Caki2 (cell line): ENCODE measurements at places on chromosomes 5 and 9. TPM values are rescaled to one million over a fixed set of nuclear protein-coding genes. Genes with fewer than 3 reads are reported as not detected.

- DNase-seq, result peak; percentile 37
Measured at GRCh38 chr9:76519075-76519835, 60.3 kb downstream of the GCNT1 start.

GRCh38 chr5:148403344-148403743 lies 19.6 kb downstream of the FBXO38 start:
- DNase-seq, result no peak

PRSS3 gene
- not detected in 2 replicates for total RNA-seq

- no peak for DNase-seq
Measured at GRCh38 chr9:134210908-134211810, 46.8 kb upstream of the RNU6ATAC start.

- peak; percentile 73 for DNase-seq
Measured at GRCh38 chr5:157464519-157465171, 4.6 kb downstream of the NIPAL4 start.

TLX3 gene
- total RNA-seq, result not detected in 2 replicates

- DNase-seq, result no peak
Measured at GRCh38 chr9:119091074-119091473, 278.2 kb downstream of the BRINP1 start.

DNA sequence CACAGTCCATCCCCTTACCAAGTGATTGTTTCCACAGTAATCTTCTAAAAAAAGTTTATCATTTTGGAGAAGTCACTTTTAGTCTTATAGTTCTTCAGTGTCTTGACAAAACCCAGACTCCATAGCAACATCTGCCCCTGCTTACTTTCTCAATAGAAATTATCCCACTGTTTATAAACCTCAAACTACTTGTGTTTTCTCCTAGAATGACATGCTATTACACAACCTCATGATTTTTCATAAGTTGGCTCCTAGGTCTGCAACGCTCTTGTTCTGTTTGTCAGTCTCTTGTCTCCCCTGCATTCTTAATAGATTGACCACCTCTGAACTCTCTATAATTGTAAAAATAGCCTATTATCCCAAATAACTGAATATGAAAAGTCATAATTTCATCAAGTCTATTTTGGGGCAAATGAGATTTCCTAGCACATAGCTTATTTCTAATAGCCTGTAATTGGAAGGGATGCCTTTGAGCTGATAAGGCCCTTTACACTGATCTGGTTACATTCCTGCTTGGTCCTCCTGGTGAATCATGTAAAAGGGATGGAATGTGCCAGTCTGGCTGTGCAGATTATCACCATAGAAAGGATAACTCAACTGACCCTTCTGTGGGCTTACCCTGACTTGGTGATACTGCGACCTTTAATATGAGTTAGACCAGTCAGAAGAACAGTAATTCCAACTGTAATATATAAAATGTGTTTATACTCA lies 69.6 kb downstream of the CHSY3 start:
- no peak for DNase-seq

KCNMB1 gene
- total RNA-seq, result 0.14 TPM in 1 of 2 replicates, not detected in the other

DNA sequence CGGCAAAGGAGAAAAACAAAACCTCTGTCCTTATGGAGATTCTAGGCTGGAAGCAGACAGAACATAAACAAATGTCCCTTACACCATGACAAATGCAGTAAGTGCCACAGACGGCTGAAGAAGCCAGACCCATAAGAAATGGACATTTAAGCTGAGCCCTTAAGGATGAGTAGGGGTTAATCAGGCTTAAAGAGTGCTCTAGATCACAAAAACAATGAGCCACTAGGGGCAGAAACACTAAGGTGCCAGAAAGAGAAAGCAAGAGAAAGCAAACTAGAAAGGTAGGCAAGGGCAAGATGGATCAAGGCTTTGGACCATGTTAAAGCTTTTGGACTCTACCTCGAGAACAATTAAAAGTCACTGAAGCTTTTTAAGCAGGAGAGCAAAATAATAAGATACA lies 326.9 kb upstream of the WWC1 start:
- DNase-seq, result no peak

DNA sequence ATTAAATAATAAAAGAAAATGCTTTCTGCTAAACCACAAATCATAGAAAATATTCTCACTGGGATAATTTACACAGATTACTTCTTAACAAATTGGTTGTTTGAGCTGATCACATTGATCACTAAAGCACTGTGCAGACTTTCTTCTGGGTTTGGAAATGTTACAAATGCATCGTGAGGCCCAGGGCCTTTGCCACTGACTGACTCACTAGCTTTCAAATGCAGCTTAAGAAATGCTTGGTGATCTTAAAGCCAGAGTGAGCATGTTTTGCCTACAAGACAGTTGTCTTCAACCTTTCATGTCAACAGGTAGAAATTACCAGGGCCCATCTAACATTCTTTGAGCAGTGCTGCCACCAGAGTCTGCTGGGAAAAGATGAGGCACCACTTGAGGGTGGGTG lies 252.3 kb upstream of the ADRA1B start:
- DNase-seq, result no peak

ZNF454 gene
- not detected in 2 replicates for total RNA-seq

- no peak for DNase-seq
Measured at GRCh38 chr5:143791848-143792731, 19.9 kb upstream of the HMHB1 start.

JAK2 gene
- total RNA-seq, result 0.93 and 1.1 TPM in 2 replicates

GRCh38 chr5:97635553-97635952 lies 452.5 kb upstream of the RIOK2 start:
- no peak for DNase-seq

GRCh38 chr9:129071526-129072126 lies 9.3 kb upstream of the DOLPP1 start:
- DNase-seq, result no peak

- DNase-seq, result no peak
Measured at GRCh38 chr5:76771705-76772405, 47.0 kb upstream of the F2RL1 start.

DNA sequence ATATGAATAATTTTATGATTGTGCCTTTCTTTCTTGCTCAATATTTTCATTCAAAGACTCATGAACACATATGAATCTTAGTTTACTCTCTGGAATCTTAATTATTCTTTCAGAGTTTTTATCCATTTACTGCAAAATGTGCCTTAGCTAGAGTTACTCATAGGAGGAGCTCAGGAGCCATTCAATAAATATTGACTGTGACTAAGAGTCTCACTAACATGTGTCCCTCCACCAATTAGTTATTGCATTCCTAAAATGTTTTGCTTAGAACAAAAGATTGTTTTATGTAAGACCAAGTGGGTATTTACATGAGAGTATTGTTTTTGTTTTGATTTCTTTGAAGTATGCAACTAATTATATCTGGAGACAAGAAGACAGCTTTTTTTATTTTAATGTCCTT lies 218.4 kb upstream of the MAST4 start:
- DNase-seq, result no peak

DNA sequence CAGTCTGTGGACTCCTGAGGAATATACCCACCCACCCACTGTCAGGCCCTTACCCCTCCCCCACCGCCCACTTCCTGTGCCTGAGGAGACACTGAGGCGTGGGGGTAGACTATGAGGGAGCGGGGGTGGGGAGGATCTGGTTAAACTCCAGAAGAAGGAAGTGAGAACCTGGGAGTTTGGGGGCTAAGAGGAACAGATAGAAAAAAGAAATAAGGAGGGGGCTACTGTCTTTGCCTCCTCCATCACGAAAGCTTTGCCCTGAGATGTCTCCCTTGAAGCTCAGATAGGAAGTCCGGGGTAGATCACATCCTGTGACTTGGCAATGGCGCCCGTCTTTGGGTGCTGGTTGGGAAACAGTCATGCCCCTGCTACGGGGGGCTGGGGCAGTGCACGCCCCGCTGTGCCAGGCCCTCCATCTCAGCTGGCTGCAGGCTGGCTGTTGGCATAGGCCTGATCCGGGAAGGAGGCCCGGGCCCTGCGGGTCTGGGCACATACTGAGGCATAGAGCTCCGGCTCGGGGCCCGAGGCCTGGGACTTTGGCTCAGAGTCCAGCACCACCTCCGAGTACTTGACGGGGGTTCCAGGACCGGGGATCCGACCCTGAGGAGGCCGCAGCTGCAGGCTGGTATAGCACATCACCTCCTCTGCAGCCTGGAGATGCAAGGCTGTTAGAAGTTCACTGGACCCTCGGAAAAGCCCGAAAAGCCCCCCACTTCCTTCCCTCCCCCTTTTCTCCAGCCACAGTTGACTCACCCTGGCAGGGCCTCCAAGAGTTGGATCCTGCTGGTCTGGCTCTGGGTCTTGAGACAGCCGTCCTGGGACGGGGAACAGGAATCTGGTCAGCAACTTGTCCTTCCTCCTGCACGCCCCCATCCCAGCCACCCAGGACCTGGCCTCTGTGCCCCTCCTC lies 1.0 kb downstream of the SIT1 start:
- DNase-seq, result no peak

DNA sequence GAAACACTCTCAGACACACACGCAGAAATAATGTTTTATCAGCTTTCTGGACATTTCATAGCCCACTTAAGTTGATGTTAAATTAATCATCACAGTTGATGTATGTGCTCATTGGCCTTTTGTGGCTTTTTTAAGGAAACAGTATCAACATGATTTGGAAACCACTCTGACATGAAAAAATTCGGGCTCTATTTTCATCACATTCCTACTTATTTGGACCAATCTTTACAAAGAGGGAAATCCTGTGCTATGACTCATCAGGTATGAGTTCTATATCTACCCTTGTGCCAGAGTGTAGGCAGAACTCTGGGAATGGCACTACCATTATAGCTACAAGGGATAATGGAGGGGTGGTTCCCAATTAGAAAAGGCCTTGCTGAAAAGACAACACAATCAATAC lies 388.4 kb upstream of the PTGER4 start:
- no peak for DNase-seq

FSTL4 gene
- not detected in 2 replicates for total RNA-seq

GRCh38 chr9:125361837-125362531 lies 100.4 kb downstream of the GAPVD1 start:
- DNase-seq, result no peak

ZBED3 gene
- total RNA-seq, result 0.14 TPM in 1 of 2 replicates, not detected in the other

SH3GL2 gene
- total RNA-seq, result not detected in 2 replicates

SCGB3A1 gene
- total RNA-seq, result not detected in 2 replicates

EXOSC3 gene
- 31.8 and 100 TPM in 2 replicates for total RNA-seq

GRCh38 chr9:97388721-97389238 lies 23.1 kb upstream of the TDRD7 start:
- no peak for DNase-seq

PHF19 gene
- 15.6 and 47.7 TPM in 2 replicates for total RNA-seq

GRCh38 chr9:70389621-70390266 lies 24.7 kb downstream of the KLF9 start:
- DNase-seq, result no peak

GRCh38 chr9:69806627-69807026 lies 14.0 kb upstream of the CFAP95 start:
- no peak for DNase-seq

GRCh38 chr5:139342423-139342723 lies 719 bp downstream of the PAIP2 start:
- DNase-seq, result no peak

GRCh38 chr5:1007681-1008450 lies 736 bp upstream of the NKD2 start:
- no peak for DNase-seq

OMD gene
- not detected in 2 replicates for total RNA-seq

CCNI2 gene
- not detected in 2 replicates for total RNA-seq

- DNase-seq, result no peak
Measured at GRCh38 chr5:140152022-140152999, 22.7 kb upstream of the CYSTM1 start.

JAKMIP2 gene
- total RNA-seq, result 0.20 TPM in 1 of 2 replicates, not detected in the other

DNA sequence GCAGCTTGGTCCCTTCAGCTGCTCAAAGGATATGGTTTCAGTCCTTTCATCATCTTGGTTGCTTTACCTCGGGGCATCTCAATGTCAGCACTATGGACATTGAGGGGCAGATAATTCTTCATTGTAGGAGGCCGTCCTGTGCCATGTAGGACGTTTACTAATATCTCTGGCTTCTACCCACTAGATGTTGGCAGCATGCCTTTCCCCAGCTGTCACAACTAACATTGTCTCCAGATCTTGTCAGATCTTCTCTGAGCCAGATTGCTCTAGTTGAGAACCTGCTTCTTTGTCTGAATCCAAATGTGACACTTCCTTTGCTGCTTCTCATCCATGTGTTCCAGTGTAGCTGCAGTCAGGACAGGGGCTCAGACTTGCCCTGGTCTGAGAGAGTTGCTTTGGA lies 10.3 kb downstream of the PTPA start:
- no peak for DNase-seq

NUTM2G gene
- total RNA-seq, result not detected in 2 replicates

LCN12 gene
- total RNA-seq, result not detected in 2 replicates

ADAMTS12 gene
- not detected in 2 replicates for total RNA-seq

- DNase-seq, result no peak
Measured at GRCh38 chr5:59164041-59164830, 581.4 kb downstream of the RAB3C start.

GRCh38 chr5:15203376-15203775 lies 296.6 kb upstream of the FBXL7 start:
- DNase-seq, result no peak

- DNase-seq, result no peak
Measured at GRCh38 chr9:36923025-36923625, 110.9 kb downstream of the PAX5 start.

GRCh38 chr9:127966416-127967150 lies 14.2 kb downstream of the EEIG1 start:
- DNase-seq, result no peak

- DNase-seq, result no peak
Measured at GRCh38 chr9:124696101-124696500, 75.0 kb downstream of the NR6A1 start.

- DNase-seq, result no peak
Measured at GRCh38 chr5:74623748-74624408, 16.6 kb downstream of the ENC1 start.

- no peak for DNase-seq
Measured at GRCh38 chr5:50501491-50502228, 60.6 kb upstream of the EMB start.

- no peak for DNase-seq
Measured at GRCh38 chr5:119582987-119583386, 46.4 kb upstream of the FAM170A start.

- no peak for DNase-seq
Measured at GRCh38 chr9:87237336-87237735, 260.3 kb upstream of the DAPK1 start.

TPPP gene
- total RNA-seq, result 0.34 TPM in 1 of 2 replicates, not detected in the other

- peak; percentile 50 for DNase-seq
Measured at GRCh38 chr5:151700296-151700695, 13.6 kb upstream of the SPARC start.

DNA sequence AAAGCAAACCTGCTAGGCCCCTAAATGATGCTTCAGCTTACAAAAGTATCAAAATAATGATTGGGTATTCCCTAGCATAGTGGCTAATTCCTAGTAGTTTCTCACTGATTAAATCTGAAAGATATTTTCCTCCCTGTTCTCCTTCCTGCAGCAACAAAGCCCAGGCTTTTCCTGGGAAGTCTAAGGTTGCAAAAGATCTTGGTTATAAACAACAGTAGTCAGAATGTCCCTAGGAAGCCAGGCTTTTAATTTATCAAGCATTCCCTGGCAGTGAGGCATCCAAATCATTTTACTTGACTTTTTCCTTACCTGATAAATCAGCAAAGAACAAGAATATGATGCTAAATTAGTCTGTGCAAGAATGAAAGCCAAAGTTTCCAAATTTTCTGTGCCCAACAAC lies 272.0 kb downstream of the PDE4D start:
- DNase-seq, result no peak

- no peak for DNase-seq
Measured at GRCh38 chr5:10630126-10630525, 66.3 kb downstream of the ANKRD33B start.
